NCI-H460 (cell line): ENCODE measurements at places on chromosomes 6 and 20. TPM values are rescaled to one million over a fixed set of nuclear protein-coding genes. Genes with fewer than 3 reads are reported as not detected.

DNA sequence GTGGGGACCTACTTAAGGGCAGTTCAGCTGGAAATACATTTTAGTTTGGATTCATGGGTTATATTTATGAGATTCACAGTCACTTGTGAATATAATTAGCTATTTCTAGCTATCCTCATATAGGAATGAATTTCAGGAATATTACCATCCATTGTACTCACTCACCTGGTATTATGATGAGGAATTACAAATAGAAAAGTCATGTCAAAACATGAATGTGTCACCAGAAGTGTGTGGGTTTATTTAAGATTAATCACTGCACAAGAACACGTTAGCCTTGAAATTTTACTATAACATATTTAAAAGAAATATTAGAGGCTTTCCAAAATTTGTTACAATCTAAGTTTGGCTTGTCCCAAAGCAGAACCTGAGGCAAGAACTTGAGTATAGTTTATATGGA lies 510.5 kb downstream of the PHF3 start:
- DNase-seq, result no peak

DNA sequence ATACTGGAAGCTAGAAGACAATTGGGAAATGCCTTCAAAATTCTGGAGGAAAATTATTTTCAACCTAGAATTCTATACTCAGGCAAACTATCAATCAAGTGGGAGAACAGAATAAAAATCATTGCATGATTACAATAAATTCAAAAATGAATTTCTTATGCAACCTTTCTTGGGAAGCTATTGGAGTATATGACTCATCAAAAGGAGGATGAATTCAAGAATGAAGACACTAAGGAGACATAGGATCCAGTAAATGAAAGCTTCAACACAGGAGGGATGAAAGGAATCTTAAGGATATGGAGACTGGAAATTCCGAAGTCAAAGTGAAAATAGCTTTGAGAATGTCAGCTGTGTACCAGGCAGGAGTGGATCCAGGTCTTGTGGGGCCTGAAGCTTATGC lies 12.6 kb upstream of the UBR2 start:
- DNase-seq, result no peak

- no peak for DNase-seq
These were observed 186.5 kb upstream of the TSHZ2 start for GRCh38 chr20:52785679-52786078.

GRCh38 chr6:38420207-38420606 lies 219.5 kb downstream of the BTBD9 start:
- DNase-seq, result no peak

DNA sequence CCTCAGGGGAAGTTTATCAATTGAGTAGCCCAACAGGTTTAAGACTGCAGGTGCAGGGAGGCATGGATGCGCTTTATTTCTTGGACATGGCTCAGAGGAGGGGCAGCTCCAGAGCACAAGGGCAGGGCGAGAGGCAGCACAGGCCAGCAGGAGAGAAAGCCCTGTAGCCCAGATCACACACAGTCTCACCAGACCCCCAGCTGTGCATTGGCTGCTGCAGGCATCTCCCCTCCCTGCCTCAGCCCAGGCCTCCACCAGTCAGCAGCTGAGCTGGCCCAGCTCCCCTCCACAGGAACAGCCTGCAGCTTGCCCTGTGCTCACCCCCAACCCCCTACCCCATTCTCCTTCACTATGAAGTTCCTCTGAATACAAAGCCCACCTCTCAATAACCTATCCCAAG lies 24.7 kb downstream of the MRPL14 start:
- DNase-seq, result no peak

GRCh38 chr6:81172056-81172740 lies 580.3 kb downstream of the TENT5A start:
- no peak for DNase-seq

- peak; percentile 4 for DNase-seq
These were observed 37.6 kb downstream of the NDUFAF5 start for GRCh38 chr20:13822459-13822858.

The TSPO2 gene
- total RNA-seq, result not detected in 2 replicates

The ASIP gene
- total RNA-seq, result not detected in 2 replicates

The CARMIL1 gene
- 1.6 and 2.6 TPM in 2 replicates for total RNA-seq

The ADGRF1 gene
- not detected in 2 replicates for total RNA-seq
